ENCODE measurements at places on chromosomes 13 and 19.

DNA sequence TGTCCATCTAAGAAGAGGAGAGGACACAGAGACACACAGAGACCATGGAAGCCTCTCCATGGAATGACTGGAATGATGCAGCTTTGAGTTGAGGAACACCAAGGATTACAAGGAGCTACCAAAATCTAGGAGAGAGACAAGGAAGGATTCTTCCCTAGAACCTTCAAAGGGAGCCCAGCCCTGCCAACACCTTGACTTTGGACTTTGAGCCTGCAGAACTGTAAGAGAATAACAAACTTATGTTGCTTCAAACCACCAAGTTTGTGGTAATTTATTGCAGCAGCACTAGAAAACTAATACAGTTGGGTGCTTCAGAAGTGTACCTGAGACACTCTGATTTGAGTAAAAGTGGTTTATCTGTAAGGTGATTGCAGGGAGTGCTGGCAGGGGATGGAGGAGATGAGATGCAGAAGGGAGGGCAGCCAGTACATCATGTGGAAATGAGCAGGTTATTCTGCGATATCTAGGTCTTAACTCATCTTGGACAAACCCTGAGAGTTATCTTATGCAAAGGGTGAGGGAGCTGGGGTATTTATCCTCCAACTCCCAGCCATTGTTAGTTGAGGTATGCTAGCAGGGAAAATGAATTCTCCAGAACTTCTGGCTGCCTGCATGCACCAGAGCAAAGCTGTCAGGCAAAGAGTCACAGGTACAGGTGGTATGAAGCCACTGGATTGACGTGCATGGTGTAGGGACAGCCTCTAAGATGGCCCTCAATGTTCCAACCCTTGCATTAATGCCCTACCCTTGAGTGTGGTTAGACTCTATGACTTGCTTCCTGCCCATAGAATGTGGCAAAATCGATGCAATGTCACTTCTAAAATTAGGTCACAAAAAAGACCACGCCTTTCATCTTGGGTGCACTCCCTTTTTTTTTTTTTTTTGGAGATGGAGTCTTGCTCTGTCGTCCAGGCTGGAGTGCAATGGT lies 31.3 kb upstream of the ADGRL1 start:
- no peak for DNase-seq

GRCh38 chr13:101415358-101416174 lies 742 bp downstream of the NALCN start:
- DNase-seq, result no peak

GRCh38 chr19:16441661-16442162 lies 30.1 kb downstream of the EPS15L1 start:
- no peak for DNase-seq

GRCh38 chr13:77415253-77416071 lies 88.6 kb upstream of the MYCBP2 start:
- DNase-seq, result no peak

DNA sequence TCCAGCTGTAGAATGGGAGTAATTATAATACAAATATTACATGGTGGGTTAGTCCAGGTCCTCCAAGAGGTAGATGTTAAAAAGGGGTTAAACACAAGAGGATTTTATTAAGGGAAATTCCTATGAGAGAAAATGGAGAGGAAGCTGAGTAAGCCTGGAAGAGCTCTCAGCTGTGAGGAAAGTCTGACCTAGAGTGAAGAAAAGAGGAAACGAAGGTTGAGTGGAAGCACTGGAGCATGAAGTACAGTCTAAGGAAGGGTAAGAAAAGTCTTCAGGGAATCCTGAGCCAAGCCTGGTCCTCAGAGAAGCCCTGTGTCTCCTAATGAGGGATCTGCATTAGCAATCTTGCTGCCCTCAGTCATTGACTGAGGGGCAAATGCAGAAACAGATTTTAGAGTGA lies 506.2 kb downstream of the GPC5 start:
- no peak for DNase-seq

DNA sequence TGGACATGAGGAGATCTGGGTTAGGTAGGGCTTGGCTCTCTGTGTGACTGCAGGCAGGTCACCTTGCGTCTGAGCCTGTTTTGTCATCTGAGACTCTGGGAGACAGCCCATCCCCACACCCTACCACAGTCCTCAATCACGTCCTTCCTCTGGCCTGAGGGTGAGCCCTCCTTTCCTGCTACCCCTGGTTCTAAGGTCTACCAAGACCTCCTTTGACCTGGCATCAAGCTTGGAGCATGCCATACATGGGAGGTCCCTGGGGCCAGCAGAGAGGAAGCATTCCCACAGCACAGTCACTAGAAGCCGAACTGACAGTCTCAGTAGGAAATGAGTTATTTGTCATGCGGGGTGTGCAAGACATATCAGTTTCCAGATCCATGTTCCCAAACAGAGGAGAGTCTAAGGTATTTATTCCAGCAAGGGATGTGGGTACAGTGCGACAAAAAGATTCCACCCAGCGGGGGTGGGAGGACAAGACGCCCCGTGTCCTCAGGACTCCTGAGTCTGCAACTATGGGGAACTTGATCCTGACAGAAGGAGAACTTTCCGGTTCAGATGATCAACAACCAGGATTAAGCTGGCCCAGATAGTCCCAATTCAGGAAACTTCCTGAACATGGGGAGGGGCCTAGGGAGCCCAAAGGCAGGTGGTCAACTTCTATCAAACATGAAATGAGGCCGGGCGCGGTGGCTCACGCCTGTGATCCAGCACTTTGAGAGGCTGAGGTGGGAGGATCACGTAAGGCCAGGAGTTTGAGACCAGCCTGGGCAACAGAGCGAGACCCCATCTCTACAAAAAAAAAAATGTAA lies 9.5 kb downstream of the ARRDC2 start:
- no peak for DNase-seq

DNA sequence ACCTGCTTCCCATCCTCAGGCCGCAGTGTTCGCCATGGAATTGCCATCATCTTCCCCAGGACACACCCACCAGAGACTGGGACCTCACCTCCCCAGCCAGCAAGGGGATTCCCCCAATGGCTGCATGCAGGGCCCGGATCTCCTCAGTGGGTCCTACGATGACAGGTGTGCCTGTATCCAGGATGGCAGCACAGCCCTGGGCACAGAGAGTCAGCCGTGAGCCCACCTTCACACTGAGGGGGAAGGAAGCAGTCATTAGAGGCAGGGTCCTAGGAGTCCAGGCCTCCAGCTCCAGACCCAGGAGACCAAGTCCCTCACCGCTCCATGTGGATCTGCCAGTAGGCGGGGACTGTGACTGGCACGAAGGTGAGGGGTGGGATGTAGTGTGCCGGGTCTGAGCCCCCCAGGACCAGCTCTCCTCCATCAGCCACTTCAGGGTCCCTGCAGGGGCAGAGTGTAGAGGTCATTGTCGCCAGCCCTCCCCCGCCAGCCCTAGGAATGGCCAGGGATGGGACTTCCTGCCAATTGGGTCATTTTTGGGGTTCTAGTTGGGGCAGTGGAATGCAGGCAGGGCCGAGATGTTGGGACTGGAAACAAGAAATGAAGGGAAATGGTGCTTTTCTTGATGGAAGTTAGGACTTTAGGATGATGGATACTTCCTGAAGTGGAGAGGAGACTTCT lies 5.7 kb upstream of the KCNC3 start:
- DNase-seq, result no peak

DNA sequence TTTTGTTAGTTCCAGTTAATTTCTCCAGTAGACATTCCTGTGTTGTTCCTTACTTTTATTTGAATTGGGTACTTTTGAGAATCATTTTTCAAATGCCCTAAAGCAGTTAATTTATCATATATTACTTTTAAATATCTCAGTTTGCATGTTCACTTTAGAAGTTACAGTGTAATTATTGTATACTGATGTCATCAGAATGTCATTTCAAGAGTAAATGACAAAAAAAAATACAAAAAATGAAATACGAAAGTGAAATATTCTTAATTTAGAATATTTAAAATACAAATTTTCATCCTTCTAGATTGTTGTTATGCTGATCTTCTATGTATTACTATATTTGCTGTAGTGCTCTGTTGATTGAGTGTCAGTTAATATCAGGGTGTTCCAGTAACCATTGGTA lies 114.2 kb downstream of the PAN3 start:
- DNase-seq, result no peak

DNA sequence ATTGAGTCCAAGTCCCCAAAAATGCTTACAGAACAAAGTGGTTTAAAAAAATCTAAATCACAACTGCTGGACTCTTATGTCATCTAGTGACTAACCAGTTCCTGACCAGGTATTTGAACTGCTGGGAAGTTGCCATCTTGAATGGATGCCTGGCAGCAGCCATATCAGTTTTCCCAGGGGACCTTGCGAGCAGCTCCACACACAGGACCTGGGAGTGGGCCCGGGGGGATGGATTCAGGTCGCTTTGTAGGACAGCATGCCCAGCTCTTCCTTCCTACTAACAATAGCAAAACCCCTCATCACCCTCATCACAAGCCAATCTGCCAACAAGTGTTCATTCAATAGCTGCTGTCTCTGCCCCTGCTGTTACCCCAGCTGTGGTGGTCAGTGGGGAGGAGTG lies 65.3 kb downstream of the KCTD15 start:
- no peak for DNase-seq

- DNase-seq, result no peak
These were observed 14.5 kb upstream of the TSPAN16 start for GRCh38 chr19:11281356-11282049.

- DNase-seq, result no peak
These were observed 82.7 kb downstream of the SLC10A2 start for GRCh38 chr13:102983496-102983895.

DNA sequence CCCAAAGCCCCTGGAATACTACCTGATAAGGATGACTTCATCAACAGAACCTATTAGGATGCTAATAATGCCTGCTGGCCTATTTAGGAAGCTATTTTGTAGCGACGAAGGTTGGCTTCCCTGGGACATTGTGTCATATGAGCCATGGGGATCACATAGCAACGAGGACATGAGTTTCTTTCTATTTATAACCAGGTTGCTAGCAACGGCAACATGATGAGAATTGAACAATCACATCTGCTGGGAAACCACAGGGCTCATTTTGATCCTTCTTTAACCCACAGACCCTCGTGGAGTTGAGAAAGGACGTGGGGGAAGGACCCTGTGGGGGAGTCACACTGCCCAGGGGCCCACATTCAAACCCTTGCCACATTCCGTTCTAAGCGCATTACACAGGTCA lies 172.2 kb downstream of the COL4A1 start:
- no peak for DNase-seq

DNA sequence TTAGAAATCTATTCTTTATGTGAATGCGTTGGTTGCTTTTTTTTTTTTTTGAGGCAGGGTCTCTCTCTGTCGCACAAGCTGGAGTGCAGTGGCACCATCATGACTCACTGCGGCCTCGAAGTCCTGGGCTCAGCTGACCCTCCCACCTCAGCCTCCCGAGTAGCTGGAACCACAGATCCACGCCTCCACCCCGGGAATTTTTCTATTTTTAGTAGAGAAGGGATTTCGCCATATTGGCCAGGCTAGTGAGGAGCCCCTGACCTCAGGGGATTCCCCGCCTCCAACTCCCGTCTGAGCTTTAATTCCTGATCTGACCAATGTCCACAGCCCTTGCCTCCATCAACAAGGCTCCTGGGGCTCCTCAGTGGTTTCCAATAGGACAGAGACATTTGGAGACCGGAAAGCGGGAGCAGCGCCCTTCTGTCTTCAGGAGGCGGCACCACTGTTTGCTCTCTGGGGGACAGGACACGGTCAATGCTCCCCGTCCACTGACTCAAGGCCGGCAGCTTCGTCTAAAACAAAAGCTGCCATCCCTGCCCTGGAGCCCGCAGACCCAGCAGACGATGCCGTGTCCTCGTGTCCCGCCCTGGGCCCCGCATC lies 503 bp downstream of the TUBA3C start:
- DNase-seq, result no peak

- no peak for DNase-seq
These were observed 17.6 kb upstream of the TUBGCP3 start for GRCh38 chr13:112605531-112605990.

GRCh38 chr13:92494915-92495314 lies 731.7 kb upstream of the GPC6 start:
- no peak for DNase-seq

DNA sequence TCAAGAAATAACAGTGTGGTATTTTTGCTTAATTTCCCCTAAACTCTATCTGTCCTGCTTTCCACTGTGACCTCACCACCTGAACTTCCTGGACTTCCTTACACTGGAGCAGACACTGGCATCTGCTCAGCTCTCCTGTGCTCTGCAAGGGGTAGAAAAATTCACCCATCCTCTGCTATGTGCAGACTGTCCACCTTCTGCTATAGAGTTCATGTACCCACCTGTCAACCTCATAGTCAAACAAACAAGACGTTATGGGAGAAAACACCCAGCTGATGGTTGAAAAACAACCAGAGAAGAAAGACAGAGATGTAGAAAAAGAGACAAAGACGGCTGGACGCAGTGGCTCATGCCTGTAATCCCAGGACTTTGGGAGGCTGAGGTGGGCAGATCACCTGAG lies 12.2 kb downstream of the LAIR1 start:
- no peak for DNase-seq

DNA sequence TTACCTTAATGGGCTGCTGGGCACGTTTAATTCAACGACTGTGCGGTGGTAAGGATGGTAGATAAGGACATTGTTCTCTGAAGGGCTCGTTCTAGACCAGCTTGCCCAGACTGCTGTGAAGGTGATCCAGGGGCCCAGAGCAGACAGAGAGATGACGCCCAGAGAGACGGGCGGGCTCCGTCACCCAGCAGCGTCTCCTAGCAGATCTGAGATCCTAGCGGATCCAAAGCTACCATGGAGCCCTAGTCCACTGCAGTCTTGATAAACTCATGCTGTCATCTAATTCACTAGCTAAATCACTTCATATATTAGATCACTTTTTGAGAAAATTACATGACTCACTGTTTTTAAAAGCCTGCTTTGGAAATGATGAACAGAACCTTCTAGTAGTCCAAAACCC lies 21.5 kb downstream of the COL4A2 start:
- no peak for DNase-seq
